ENCODE measurements at places on chromosomes 6 and 20. TPM values are rescaled to one million over a fixed set of nuclear protein-coding genes. Genes with fewer than 3 reads are reported as not detected.

Gene GRM1
- total RNA-seq, result not detected

DNA sequence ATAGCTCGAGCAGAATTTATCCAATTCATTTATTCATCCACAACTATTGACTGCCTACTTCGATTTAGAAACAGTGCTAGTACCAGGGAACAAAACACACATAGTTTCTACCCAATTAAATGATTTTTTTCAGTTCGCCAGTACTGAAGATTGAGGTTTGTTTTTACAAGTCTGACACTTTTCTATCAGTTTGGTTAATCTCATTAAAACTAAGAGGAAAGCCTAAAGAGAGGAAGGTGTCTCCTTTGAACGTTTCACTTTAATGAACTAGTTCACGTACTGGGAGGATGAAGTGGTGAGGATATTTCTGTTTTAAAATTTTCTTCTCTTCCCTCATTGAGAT lies 570 bp upstream of the ANKS1A start:
- no peaks in the 10 kb centered on the region for H3K27me3 ChIP-seq
- DNase-seq, result no peak
- peaks cover 41% of the 10 kb centered on the region for H3K4me1 ChIP-seq
- peak overlapping the region; percentile 100 for H3K27ac ChIP-seq
- H3K4me3 ChIP-seq, result peak overlapping the region; percentile 100
- peaks cover 24% of the 10 kb centered on the region for H3K36me3 ChIP-seq

DNA sequence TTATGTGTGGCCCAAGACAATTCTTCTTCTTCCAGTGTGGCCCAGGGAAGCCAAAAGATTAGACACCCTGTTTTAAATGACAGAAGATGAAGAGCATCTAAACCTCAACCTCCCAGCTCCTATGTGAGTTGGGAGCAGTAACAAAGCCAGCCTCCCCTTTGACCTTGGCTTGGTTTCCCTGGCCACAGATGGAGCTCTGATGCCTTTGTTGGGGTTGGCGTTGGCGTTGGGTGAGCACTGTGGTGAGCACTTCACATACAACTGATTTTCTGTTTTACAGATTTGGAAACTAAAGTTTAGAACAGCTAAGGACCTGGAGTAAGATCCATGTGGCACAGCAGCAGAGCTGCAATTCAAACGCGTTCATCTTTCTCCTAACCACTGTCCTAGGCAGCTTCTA lies 22.1 kb downstream of the DAAM2 start:
- no peak for DNase-seq
- H3K27me3 ChIP-seq, result peaks cover 14% of the 10 kb centered on the region
- no peaks in the 10 kb centered on the region for H3K4me1 ChIP-seq
- no peak overlapping the region for H3K4me3 ChIP-seq
- H3K36me3 ChIP-seq, result no peaks in the 10 kb centered on the region

Gene DDAH2
- 4.4 TPM for total RNA-seq

DNA sequence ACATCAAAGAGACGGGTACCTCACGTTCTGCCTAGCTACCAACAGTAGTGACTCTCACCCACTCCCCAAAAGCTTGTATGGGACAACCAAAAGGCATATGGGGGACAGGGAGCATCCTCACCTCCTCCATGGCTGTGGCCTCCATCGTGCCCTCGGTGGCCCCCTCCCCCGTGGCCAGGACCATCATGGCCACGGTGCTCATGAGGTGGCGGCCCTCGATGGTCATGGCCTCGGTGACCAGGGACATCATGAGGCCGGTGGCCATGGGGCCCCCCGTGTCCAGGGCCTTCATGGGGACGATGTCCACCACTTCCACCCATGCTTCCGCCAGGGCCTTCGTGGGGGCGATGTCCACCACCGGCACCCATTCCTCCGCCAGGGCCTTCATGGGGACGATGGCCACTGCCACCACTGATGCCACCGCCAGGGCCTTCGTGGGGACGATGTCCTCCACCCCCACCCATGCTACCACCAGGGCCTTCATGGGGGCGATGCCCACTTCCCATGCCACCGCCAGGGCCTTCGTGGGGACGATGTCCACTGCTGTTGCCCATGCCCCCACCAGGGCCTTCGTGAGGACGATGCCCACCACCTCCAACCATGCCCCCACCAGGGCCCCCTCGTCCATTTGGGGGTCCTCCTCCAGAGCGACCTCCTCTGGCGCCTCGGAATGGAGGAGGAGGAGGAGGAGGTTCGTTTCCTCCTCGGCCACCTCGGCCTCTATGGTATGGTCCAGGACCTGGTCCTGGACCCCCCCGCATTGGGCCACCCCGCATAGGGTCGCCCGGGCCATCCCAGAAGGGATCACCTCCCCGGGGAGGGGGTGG lies 15.0 kb downstream of the PPP1R10 start:
- no peaks in the 10 kb centered on the region for H3K27me3 ChIP-seq
- peaks cover 62% of the 10 kb centered on the region for H3K36me3 ChIP-seq
- H3K4me1 ChIP-seq, result peaks cover 16% of the 10 kb centered on the region
- no peak overlapping the region for H3K4me3 ChIP-seq

Gene GSTA1
- not detected for total RNA-seq

- no peak for DNase-seq
- H3K4me3 ChIP-seq, result no peak overlapping the region
- H3K4me1 ChIP-seq, result no peaks in the 10 kb centered on the region
- no peaks in the 10 kb centered on the region for H3K27me3 ChIP-seq
- H3K36me3 ChIP-seq, result no peaks in the 10 kb centered on the region
These were observed 122.0 kb upstream of the ID4 start for GRCh38 chr6:19715167-19715551.

DNA sequence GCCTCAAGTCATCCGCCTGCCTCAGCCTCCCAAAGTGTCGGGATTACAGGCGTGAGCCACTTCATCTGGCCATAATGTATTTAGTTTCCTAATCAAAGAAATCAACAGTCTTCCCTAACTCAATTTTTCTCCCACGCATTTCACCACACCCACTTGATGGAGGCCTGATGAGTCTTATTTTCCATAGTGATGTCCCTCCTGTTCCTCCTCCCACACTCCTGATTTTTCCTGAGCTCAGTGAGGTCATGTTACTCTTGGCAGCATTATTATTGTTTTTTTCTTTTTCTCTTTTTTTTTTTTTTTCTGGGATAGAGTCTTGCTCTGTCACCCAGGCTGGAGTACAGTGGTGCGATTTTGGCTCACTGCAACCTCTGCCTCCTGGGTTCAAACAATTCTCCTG lies 8.9 kb downstream of the ABRACL start:
- no peak for DNase-seq
- H3K27me3 ChIP-seq, result no peaks in the 10 kb centered on the region
- H3K4me1 ChIP-seq, result peaks cover 36% of the 10 kb centered on the region
- no peak overlapping the region for H3K27ac ChIP-seq
- no peak overlapping the region for H3K4me3 ChIP-seq
- H3K36me3 ChIP-seq, result peaks cover 74% of the 10 kb centered on the region

Gene C6orf132
- 0.14 TPM for total RNA-seq

GRCh38 chr6:41996997-41997396 lies 53.3 kb upstream of the TAF8 start:
- H3K27me3 ChIP-seq, result no peaks in the 10 kb centered on the region
- no peak for DNase-seq
- no peak overlapping the region for H3K4me3 ChIP-seq
- peaks cover 40% of the 10 kb centered on the region for H3K4me1 ChIP-seq
- H3K36me3 ChIP-seq, result peaks cover 29% of the 10 kb centered on the region

Gene SAMD3
- total RNA-seq, result 1.8 TPM

DNA sequence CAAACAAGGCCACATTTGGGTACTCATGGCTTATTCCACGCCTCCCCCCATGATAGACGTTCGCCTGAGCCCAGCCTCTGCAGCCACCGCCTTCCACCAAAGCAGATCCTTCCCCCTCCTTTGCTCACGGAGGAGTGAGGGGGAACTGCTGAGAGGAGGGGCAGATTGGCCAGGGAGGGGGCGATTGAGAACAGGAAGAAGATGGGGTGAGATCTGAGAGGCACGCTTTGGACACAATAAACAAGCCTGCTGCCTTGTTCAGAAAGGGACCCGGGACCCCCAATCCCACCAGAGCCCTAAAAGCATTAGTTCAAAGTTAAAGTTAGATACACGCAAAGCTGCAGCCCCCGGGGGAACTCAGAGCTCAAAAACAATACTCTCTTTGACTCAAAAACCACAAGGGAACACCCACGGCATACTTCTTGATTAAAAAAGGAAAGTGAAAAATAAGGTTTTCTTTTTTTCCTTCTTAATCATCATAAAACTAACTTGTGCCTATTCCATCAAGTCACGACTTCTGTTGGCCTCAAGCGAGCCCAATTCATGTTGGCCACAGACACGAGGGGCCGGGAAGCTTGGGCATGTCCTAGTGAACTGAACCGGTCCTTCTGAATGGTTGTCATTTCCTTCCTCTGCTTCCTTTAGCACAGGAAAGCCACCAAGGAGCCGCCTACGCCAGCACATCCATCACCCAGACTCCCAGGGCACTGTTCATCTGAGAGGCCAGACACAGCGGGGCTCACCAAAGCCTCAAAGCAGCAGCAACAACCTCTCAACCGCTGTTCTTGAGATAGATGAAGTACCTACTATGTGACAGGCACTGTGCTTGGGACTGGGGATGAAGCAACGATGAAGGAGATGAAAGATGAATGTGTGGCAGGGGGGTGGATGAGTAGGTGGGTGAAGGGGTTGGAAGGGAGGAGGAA lies 44.7 kb downstream of the NFATC2 start:
- H3K4me3 ChIP-seq, result peak overlapping the region; percentile 43
- H3K27me3 ChIP-seq, result no peaks in the 10 kb centered on the region
- H3K4me1 ChIP-seq, result peaks cover 93% of the 10 kb centered on the region
- H3K27ac ChIP-seq, result peak overlapping the region; percentile 91
- peaks cover 67% of the 10 kb centered on the region for H3K36me3 ChIP-seq

Gene TRAPPC3L
- not detected for total RNA-seq

DNA sequence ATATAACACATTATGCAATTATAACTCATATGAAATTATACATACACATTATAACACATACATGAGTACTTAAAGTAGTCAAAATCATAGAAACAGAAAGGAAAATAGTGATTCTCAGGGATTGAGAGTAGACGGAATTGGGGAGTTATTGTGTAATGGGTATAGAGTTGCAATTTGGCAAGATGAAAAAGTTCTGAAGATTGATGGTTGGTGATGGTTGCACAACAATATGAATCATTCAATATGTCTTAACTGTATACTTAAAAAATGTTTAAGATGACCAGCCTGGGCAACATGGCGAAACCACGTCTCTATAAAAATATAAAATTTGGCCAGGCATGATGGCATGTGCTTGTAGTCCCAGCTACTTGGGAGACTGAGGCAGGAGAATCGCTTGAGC lies 372.7 kb downstream of the CDKAL1 start:
- no peak overlapping the region for H3K4me3 ChIP-seq
- H3K4me1 ChIP-seq, result no peaks in the 10 kb centered on the region
- peaks cover 33% of the 10 kb centered on the region for H3K36me3 ChIP-seq
- DNase-seq, result no peak
- no peak overlapping the region for H3K27ac ChIP-seq
- no peaks in the 10 kb centered on the region for H3K27me3 ChIP-seq

DNA sequence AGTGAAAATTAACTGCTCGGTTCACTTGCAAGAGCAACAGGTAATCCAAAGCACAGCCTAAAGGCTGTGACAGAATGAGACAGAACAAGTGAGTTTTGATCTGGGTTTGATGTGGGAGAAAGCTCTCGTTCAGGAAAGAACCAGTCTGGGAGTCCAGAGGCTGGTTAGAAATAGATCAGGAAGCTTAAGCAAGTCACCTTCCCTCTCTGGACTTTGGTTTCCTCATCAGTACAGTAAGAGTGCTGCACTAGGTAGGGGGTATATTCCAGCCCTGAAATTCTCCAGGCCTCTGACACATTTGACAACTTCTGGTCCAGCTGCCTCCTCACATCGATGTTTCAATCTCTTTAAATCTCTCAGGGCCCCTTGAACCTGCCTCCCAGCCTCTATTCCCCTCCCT lies 33.7 kb upstream of the MDGA1 start:
- H3K27ac ChIP-seq, result no peak overlapping the region
- DNase-seq, result no peak
- no peak overlapping the region for H3K4me3 ChIP-seq
- H3K4me1 ChIP-seq, result peaks cover 6% of the 10 kb centered on the region

GRCh38 chr6:16635810-16636602 lies 125.3 kb downstream of the ATXN1 start:
- DNase-seq, result peak; percentile 27
- no peaks in the 10 kb centered on the region for H3K27me3 ChIP-seq
- H3K4me1 ChIP-seq, result peaks cover 38% of the 10 kb centered on the region
- no peak overlapping the region for H3K4me3 ChIP-seq
- H3K27ac ChIP-seq, result peak overlapping the region; percentile 51
- peaks cover 16% of the 10 kb centered on the region for H3K36me3 ChIP-seq

- DNase-seq, result no peak
- no peak overlapping the region for H3K4me3 ChIP-seq
- H3K27ac ChIP-seq, result no peak overlapping the region
- H3K4me1 ChIP-seq, result peaks cover 46% of the 10 kb centered on the region
- H3K36me3 ChIP-seq, result no peaks in the 10 kb centered on the region
These were observed 26.4 kb upstream of the MCM3 start for GRCh38 chr6:52310932-52311331.

GRCh38 chr20:50991076-50991475 lies 31.8 kb downstream of the KCNG1 start:
- no peak for DNase-seq
- no peak overlapping the region for H3K4me3 ChIP-seq
- H3K4me1 ChIP-seq, result no peaks in the 10 kb centered on the region
- no peaks in the 10 kb centered on the region for H3K36me3 ChIP-seq
- no peak overlapping the region for H3K27ac ChIP-seq

GRCh38 chr6:156828280-156828703 lies 51.1 kb downstream of the ARID1B start:
- H3K27me3 ChIP-seq, result no peaks in the 10 kb centered on the region
- H3K4me1 ChIP-seq, result peaks cover 75% of the 10 kb centered on the region
- H3K27ac ChIP-seq, result peak overlapping the region; percentile 73
- no peak overlapping the region for H3K4me3 ChIP-seq

Gene TRIM10
- total RNA-seq, result 0.11 TPM

GRCh38 chr20:2946988-2947961 lies 74.0 kb downstream of the PTPRA start:
- no peaks in the 10 kb centered on the region for H3K27me3 ChIP-seq
- DNase-seq, result no peak
- H3K36me3 ChIP-seq, result peaks cover 18% of the 10 kb centered on the region
- peaks cover 13% of the 10 kb centered on the region for H3K4me1 ChIP-seq
- H3K4me3 ChIP-seq, result no peak overlapping the region

DNA sequence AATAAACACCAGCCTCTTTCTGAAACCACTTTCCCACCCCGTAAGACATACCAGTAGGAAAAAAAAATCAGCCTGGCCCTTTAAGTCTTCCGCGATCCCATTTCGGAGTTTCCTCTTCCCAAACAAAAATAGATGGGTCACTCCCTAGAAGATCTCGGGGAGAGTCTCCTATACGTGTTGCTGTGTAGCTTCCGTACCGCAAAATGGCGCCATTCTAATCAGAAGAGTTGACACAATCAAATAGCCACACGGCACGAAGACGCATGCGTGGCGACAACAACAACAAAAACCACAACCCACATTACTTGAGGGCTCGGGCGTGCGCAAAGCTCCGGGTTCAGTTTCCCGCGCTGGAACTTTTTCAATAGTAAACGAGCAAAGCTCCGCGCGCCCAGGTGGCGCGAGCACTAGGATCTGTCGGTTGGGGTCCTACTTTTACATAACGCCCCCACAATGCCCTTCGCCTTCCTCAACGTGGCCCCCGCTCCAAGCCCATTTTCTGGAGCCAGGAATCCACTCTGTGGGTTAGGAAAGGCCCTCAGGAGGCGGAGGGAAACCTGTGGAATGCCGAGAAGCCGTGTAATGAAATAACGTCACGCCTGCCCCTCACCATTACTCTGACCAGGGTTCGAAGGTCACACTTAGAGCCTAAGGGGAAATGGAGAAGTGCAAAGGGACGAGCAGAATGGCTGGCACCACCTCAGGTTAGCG lies at the start of gene GPANK1:
Gene GPANK1, minus strand, starts transcription at position 208 of the 711 bp plus-strand sequence. CDS start 519 bp downstream, outside the sequence.
- peak within 1 kb of the TSS; percentile 99 for H3K4me3 ChIP-seq
- H3K4me1 ChIP-seq, result peaks cover 68% of the 10 kb centered on the region
- peaks cover 77% of the 10 kb centered on the region for H3K36me3 ChIP-seq
- no peaks in the 10 kb centered on the region for H3K27me3 ChIP-seq

Gene DPPA5
- not detected for total RNA-seq
